ENCODE measurements at places on chromosomes 12 and 14. TPM values are rescaled to one million over a fixed set of nuclear protein-coding genes. Genes with fewer than 3 reads are reported as not detected.

EML1 gene
- total RNA-seq = 0.91 TPM

GRCh38 chr12:46299851-46300250, 31.0 kb upstream of the SLC38A1 start:
- no peak overlapping the region for H3K4me3 ChIP-seq
- H3K27me3 ChIP-seq = peaks cover 13% of the 10 kb centered on the region

ARHGEF25 gene
- 1.5 TPM for total RNA-seq

DNA sequence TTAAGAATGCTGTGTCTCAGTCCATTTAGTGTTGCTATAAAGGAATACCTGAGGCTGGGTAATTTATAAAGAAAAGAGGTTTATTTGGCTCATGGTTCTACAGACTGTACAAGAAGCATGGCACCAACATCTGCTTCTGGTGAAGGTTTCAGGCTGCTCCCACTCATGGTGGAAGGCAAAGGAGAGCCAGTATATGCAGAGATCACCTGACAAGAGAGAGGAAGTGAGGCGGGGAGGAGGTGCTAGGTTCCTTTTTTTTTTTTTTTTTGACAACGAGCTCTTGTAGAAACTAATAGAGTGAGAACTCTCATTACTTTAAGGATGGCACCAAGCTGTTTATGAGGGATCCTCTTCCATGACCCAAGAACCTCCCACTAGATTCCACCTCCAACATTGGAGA, 121.6 kb downstream of the NUBPL start:
- no peak overlapping the region for H3K27ac ChIP-seq
- no peaks in the 10 kb centered on the region for H3K36me3 ChIP-seq
- DNase-seq = no peak
